Stimulated activated CD4-positive, alpha-beta T cell treated with anti-CD3 and anti-CD28 coated beads, Interleukin-12 subunit alpha, Interleukin-12 subunit beta, amount 100 ng/mL, for 4 hours (primary cell): ENCODE measurements at places on chromosomes 7 and 10.
A peak's percentile ranks its signal among the peaks of the same experiment; 100 is the strongest.

DNA sequence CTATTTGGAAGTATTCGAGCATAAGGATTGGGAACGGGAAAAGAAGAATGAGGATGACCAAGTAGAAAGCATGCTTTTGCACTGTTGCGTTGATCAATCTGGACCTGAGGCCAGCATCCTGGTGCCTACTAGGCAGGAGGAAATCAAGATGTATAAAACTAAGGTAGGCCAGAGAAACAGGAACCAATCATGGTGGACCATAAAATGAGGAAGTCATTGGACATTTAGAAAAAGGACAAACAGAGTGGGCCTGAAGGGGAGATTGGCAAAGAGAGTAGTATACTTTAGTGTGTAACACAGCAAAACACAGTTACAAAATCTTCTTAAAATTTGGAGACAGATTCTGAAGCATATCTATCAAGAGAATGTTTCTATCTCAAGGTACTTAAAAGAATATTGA, 171.1 kb upstream of the FZD1 start:
- no peak for DNase-seq

DNA sequence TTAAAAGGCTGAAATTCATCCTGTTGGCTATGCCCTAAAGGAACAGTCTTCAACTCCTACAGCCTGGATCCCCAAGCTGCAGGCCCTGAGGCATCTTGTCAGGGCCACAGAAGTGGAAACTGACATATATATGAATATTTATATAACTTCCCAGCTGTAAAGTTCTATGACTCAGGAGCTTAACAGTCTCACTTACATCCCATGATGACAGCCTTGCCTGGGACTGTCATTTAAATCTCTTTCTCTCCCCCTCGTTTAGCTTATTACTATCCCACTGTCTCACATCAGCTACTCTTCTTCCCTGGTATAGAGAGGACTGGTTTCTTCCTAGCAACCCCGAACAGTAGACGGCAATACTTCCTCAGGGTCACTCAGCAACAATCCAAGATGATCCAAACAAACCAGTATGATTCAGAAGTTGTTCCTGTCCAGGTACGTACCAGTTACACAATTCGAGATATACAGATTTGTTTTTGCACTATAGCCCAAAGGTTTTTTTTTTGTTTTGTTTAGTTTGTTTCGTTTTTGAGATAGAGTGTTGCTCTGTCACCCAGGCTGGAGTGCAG, 22.7 kb downstream of the KIAA1549 start:
- no peak for DNase-seq

GRCh38 chr10:992871-993270, 4.6 kb downstream of the GTPBP4 start:
- no peak for DNase-seq

GRCh38 chr10:22643116-22643515, 71.3 kb downstream of the PIP4K2A start:
- no peak for DNase-seq

DNA sequence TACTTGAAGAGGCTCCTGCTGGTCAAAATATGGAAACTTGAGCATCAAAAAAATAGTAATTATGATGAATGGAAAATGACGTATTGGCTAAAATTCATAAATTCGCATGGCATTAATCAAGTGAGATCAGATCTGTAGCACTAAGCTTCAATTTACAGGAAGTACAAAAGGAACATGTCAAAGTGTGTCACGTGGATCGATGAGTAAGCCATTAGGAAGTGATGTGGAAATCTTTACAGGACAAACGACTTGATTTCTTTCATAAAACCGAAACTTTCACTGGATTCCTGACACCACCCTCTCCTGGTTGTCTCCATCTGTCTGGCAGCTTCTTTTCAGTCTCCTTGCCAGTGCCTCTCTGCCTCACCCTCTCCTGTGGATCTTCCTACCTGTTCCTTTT, 25.8 kb downstream of the AKR1C8 start:
- DNase-seq = no peak

GRCh38 chr7:150322114-150322832, 882 bp upstream of the LRRC61 start:
- peak; percentile 42 for DNase-seq

DNA sequence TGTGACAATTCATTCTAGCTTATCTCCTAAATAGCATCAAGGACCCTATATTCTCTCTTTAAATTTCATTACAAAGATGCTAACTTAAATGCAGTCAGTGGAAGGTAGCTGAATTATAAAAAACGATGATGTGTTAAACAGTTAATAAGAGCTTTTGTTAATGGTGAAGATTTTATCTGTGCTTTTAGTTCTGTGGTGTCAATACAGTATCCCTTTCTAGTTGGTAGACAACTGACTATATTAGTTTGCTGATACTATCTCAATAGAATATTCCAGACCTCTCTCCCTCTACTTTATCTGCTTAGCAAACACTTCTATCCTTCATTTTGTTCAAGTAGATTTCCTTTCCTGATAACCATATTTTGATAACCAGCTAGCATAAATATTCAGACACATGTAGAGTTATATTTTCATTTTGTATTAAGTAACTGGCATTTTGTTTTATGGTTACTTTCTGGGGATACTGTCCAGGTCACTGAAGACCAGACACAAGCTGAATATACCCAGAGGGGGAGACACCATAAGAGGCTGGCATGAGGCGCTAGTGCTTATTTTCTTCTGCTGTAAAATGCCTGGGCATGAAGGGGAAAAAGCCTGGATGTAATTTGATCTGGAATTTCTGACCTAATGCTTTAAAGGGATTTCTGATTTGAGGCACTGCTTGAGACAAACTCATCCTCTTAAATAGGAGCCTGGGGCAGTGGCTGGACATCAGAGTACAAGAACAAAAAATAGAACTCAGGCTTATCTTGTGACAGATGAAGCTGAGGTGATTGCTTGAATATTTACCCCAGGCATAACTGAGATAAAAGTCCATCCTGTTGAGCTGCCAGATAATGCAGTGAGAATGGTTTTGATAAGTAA, 197.5 kb downstream of the MALRD1 start:
- DNase-seq = no peak

DNA sequence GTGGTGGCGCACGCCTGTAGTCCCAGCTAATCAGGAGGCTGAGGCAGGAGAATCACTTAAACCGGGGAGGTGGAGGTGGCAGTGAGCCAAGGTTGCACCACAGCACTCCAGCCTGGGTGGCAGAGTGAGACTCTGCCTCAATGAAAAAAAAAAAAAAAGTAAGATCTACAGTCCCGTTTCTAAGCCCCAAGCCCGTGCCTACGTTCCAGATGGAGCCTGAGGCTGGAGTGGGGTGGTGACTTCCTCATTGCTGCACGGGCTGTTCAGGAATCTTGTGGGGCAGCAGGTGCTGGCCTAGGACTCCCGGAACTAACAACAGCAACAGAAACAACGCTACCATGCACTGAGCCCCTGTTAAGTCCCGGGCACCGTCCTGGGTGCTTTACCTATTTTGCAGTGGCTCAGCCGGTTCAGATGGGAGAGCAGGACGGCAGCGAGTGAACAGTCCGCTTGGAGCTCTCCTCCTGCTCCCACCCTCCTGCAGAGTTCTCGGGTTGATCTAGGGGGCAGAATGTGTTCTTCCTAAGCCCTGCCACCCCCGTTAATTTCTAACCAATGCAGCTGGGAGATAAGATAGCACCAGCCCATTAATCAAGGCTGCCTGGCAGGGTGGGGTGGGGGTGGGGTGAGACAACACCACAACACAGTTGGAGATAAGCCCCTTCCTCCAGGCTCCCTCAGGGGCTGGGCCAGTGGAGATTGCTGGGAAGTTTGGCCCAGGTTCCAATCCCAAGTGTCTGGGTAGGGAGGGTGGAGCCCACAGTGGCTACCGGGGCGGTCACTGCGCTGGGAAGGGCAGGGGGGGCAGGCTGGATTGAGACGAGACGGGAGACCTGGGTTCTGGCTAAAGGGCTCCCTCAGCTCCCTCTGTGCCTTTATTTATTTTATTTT, 17.0 kb upstream of the SFRP5 start:
- DNase-seq = no peak

- no peak for DNase-seq
Observed at GRCh38 chr7:42097752-42098151, 139.3 kb downstream of the GLI3 start.

GRCh38 chr7:17010637-17011300, 129.0 kb upstream of the AGR3 start:
- DNase-seq = no peak

DNA sequence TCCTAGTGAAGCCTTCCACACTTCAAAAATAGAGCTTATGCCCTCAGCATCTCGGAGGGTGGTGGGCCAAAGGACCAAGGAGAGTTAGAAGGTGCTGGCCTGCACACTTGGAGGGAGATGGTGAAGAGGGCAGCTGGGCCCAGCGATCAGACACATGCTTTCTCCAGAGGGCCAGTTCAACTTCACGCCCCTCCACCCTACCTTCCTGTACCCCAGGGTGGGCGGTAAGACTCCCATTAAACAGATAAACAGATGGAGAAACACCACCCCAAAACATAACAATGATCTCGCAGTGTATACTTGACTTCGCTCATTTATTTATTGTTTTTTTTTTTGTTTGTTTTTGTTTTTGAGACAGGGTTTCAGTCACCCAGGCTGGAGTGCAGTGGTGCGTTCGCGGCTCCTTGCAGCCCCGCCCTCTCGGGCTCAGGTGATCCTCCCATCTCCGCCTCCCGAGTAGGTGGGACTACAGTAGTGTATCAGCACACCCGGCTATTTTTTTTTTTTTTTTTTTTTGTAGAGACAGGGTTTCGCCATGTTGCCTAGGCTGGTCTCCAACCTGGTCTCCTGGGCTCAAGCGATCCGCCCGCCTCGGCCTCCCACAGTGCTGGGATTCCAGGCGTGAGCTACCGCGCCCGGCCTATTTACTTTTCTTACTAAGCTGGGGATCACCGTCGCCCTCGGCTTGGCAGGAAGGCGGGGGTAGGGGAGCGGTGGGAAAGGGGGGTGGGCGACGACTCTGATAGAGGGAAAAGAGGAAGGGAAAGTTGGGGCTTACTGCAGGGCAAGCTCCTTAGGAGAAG, 1.8 kb downstream of the C10orf95 start:
- DNase-seq = peak; percentile 76

DNA sequence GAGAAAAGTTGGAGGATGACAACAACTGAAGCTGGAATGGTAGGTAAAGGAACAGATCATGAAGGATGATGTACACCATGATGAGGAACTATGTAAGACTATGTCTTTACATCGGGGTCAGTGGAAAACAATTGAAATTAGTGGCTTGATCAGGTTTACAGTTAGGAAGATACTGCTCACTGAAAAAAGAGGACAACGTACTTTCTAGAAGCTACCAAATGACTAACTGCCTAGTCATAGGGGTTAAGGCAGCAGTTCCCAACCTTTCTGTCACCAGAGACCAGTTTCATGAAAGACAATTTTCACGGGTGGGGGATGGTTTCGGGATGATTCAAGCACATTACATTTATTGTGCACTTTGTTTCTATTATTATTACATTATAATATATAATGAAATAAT, 91.6 kb upstream of the ANKRD1 start:
- no peak for DNase-seq

- DNase-seq = no peak
Observed at GRCh38 chr10:35961501-35961900, 319.4 kb upstream of the FZD8 start.
